AML-193 (cell line): ENCODE measurements at places on chromosomes 16 and 17.

GRCh38 chr16:88026964-88027938, 76.0 kb downstream of the BANP start:
- DNase-seq, result no peak

- DNase-seq, result peak; percentile 75
These were observed at the start of gene ATXN1L for GRCh38 chr16:71845639-71846430. Gene ATXN1L (plus strand): TSS chr16:71845976. CDS start chr16:71849741, 3,765 bp downstream.

- DNase-seq, result no peak
These were observed 29.1 kb upstream of the SLC5A11 start for GRCh38 chr16:24816688-24817087.

GRCh38 chr16:51569203-51569931, 418.3 kb upstream of the SALL1 start:
- DNase-seq, result no peak

GRCh38 chr17:41013181-41013580, 4.3 kb upstream of the KRTAP3-1 start:
- DNase-seq, result no peak

GRCh38 chr16:27526180-27526579, 23.5 kb downstream of the GTF3C1 start:
- no peak for DNase-seq

DNA sequence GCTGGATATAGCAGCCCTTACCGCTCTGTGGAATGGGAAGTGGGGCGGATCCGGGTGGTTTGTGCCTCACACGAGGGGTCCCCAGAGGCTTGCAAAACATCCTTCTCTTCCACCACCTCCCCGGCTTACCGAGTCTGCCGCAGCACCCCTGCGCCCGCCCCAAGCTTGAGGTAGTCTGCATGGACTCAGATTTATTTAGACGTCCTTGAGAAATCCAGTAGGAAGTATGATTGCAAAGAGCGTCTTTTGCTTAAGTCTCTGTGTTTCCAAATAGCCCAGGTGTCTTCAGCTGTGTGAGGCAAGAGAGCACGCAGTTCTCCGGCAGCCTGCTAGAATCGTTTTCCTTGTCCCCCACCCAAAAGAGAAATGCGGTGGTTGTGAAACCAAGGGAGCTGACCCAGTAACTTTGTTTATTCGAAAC, 2.4 kb downstream of the KIAA0513 start:
- DNase-seq, result no peak

DNA sequence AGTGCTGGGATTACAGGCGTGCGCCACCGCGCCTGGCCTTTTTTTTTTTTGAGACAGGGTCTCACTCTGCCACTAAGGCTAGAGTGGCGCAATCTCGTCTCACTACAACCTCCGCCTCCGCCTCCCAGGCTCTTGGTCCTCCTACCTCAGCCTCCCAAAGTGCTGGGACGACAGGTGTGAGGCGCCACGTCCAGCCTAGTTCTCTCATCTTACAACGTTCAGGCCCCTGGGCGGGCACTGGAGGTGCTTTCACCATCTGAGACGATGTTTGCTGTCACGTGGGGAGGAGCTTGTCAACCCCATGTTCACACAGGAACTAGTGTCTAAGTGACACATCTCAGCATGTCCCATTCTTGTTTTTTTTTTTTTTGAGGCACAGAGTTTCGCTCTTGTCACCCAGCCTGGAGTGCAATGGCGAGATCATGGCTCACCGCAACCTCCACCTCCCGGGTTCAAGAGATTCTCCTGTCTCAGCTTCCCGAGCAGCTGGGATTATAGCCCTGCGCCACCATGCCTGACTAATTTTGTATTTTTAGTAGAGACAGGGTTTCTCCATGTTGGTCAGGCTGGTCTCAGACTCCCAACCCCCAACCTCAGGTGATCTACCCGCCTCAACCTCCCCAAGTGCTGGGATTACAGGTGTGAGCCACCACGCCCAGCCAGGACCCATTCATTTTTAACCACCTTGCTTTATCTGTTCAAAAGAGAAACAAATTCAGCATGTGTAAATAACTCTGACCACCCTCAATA, 5.2 kb upstream of the FANCA start:
- DNase-seq, result no peak

DNA sequence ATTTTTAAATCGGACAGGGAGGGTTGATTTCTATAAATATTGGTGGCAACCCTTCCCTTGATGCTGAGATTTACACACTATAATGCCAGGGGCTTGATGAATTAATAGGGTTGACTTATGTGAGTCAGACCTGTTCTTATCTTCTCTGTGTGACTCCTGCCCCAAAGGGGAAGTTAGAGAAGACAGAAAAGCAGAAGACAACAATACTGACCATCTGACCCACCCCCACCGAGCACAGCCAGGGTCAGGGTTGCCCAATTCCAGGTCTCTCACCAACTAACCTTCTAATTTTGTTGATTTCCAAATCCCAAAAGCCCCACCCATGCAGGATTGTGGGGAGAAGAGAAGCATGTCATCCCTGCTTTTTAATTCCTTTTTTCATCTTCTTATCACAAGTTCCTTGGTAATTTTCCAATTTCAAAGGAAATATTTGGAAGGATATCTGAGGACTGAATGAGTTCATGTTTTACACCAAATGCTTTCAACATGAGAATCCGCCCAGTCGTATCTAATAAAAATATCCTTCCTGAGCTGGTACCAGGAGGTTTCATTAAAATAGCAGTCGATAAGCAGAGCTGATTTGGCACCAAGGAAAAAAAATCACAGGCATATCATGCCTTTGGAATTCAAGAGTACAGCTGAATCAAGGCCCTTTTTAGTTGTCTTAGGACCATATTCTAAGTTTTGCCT, 603.4 kb upstream of the CDH11 start:
- peak; percentile 1 for DNase-seq

GRCh38 chr17:41455236-41455635, 11.9 kb downstream of the KRT32 start:
- no peak for DNase-seq

DNA sequence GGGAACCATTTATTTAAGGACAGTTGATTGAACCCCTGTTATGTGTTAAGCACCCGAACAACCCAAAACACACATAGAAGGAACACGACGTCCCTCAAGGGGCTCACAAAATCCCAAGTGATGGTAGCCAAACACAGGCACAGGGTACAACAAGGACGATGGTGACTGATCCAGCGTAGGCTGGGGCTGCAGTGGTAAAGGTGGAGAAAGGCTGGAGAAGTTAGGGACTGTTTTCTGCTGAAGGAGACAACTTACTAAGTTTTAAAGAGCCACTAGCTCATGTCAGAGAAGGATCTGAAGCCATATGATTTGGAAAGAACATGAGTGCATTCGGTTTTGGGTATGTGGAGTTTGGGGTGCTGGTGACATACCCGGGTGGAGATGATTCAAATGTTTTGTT, 229.6 kb upstream of the TNRC6C start:
- DNase-seq, result no peak

GRCh38 chr17:74513987-74514631, 17.2 kb downstream of the CD300LB start:
- DNase-seq, result no peak

DNA sequence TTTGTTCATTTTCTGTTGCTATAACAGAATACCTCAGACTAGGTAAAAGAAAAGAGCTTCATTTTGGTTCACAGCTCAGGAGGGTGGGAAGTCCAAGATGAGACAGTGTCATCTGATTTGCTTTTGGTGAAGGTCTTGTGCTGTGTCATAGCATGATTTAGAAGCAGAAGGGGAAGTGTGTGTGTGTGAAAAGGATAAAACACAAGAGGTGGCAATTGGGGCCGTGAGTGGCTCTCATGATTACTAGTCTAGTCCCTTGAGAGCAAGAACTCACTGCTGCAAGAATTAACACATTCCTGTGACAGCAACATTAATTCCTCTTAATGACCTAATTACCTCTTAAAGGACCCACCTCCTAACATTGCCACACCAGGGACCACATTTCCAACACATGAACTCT, 8.3 kb downstream of the SLC35G3 start:
- DNase-seq, result no peak

GRCh38 chr16:5791011-5791657, 693.5 kb upstream of the EEF2KMT start:
- DNase-seq, result no peak

DNA sequence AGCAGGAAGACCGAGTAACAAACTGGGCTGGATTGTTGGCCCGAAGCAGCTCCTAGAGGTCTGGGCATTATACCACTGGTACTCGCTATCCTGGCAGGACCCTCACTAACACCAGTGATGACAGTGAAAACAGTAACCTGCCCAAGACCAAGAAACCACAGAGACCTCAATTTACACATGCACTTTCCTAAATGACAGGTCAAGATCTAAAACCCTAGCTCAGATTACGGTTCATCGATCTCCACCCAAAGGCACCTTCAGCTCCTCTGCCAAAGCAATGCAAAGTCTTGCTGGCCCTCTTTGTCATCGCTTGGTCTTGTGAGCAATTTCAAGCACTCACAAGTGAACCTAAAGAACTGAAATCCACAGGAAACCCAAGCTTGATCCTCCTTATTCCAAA, 1.5 kb downstream of the PIP4K2B start:
- no peak for DNase-seq

DNA sequence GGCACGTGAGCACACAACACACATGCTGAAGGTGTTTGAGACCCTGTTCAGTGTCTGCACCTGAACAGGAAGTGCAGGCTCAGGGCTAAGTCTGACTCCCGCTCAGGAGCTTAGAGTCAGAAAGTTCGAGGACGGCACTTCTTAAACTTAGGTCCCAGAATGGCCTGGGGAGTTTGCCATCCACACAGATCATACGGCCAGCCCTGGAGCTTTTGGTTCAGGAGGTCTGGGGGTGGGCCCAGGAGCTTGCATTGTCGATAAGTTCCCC, 4.0 kb upstream of the CAMKK1 start:
- DNase-seq, result no peak

- DNase-seq, result no peak
These were observed 7.3 kb downstream of the GJD3 start for GRCh38 chr17:40356990-40357881.

DNA sequence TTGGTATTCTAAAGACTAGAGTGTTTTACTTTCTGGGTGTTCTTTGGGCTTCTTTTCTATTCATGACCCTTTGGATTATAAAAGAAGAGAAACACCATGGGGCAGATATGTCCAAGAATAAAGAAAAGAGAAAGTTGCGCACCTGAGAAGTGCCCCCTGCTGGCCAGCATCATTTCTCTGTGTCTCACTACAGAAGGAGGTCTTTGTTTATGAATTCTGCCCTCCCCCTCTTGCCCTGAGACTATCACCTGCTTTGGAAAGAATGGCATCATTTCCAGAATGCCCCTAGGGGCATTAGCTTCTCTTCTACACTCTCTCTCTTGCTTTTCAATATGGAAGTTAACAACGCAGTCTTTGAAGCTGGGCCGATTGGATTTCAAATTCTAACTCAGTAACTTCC, 45.0 kb downstream of the CDH13 start:
- DNase-seq, result no peak

GRCh38 chr17:31674305-31674704, 184.7 kb downstream of the COPRS start:
- DNase-seq, result no peak
